Fibroblast of skin of left biceps (primary cell): ENCODE measurements at places on chromosomes 11 and 22.

- DNase-seq: no peak
Observed at GRCh38 chr11:3745161-3745560, 52.2 kb downstream of the NUP98 start.

- no peak for DNase-seq
Observed at GRCh38 chr11:6656936-6657335, 1.3 kb upstream of the DCHS1 start.

DNA sequence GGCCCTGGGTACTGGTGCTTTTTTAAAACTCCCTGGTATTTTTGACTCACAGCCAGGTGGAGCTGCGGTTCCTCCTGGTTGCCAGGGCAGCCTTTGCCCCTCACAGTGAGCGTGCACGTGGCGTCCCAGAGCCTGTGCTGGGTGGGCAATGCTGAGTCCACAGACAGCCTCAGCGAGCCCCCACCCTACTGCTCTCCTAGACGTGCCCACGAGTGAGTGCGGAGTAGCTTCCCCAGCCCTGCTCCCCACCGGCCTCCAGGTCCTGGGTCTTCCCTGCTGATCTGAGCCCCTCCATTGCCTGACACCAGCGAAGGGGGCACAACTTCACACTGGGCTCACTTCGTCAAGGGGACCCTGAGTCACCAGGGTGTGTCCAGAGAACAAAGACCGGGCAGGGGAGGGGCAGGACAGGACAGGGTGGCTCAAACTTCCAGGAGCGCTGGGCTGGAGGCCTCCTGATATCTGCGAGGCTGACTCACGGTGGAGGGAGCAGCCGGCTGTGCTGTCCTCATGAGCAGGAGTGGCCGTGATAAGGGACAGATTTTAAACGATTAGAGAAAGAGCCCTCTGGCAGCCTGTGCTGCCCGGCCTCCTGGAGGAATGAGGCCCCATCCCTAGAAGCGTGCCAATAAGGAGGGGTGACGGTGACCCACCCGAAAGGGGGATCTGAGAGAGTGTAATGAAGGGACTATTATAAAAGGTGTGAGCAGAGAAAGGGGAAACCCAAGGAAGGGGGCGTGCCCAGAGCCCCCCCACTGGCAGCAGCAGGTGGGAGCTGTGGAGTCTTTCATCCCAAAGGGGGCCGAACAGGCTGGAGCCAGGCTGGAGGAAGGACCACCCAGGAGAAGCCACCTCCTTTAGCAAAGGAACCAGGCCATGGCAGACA, 129.3 kb upstream of the FGF3 start:
- DNase-seq: no peak

- no peak for DNase-seq
Observed at GRCh38 chr11:67178421-67178820, 59.4 kb downstream of the KDM2A start.

- DNase-seq: no peak
Observed at GRCh38 chr22:44393066-44393465, 80.3 kb upstream of the SHISAL1 start.

GRCh38 chr11:11038352-11038751, 180.5 kb upstream of the ZBED5 start:
- DNase-seq: no peak

- DNase-seq: no peak
Observed at GRCh38 chr11:119629085-119629484, 99.9 kb downstream of the NECTIN1 start.

DNA sequence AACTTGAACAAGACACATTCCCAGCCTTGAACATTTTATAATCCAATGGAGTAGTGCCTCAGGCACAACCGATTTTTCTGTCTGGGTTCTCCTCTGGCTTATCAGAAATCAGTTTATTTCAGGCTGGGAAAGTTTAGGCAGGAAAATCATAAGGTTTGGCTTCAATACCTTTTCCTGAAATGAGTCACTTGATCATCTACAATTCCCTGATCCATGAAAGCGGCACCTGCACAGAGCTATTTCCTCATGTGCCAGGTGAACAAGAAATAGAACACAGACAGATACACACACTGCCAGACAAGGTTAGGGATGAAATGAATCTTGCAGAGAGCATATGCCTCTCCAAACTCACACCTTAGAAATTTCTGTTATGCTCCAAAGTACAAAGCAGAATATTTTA, 106.7 kb upstream of the OR9G4 start:
- DNase-seq: no peak

DNA sequence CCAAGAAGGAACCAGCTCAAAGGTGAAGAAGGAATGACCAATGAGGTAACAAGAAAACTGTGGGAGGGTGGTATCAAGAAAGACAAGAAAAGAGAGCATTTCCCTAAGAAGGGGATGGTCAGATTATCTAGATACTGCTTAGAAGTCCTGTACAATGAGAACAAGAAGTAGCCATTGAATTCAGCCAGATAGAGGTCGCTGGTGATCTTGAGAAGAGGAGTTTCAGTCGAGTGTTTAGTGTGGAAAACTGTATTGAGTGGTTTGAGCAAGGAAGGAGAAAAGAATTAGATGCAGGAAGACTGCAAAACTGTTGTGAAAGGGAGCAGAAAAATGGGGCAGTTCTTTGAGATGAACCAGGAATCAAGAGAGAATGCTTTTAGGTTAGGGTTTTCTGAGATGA, 74.6 kb upstream of the FAT3 start:
- DNase-seq: no peak

GRCh38 chr11:108672113-108672512, 7.2 kb downstream of the DDX10 start:
- no peak for DNase-seq

DNA sequence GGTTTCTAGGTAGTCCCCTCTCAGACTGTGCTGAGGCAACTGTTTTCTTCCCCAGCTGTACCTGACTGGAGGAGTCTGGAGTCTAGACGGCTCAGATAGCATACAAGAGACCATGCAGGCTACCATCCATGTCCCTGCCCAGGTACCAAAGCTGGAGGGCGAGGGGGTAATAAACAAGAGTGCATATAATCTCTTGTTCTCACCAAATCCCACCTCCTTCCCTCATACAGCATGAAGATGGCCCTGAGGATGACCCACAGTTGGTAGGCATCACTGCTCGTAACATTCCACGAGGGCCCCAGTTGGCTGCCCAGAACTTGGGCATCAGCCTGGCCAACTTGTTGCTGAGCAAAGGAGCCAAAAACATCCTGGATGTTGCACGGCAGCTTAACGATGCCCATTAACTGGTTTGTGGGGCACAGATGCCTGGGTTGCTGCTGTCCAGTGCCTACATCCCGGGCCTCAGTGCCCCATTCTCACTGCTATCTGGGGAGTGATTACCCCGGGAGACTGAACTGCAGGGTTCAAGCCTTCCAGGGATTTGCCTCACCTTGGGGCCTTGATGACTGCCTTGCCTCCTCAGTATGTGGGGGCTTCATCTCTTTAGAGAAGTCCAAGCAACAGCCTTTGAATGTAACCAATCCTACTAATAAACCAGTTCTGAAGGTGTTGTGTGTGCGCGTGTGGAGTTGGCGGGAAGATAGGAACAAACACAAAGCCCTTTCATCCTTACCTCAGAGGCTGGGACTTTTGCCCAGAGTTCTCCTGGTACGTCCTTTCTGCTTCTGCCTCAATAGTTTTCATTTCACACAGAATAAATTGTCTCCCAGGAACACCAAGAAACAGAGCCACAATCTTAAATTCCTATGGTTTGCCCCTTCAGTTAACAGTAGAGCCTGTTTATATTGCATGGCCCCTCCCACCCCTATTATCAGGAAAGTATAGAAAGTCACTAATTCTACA, 8.5 kb downstream of the HMBS start:
- DNase-seq: no peak

GRCh38 chr11:19220903-19221724, 19.3 kb upstream of the CSRP3 start:
- no peak for DNase-seq

DNA sequence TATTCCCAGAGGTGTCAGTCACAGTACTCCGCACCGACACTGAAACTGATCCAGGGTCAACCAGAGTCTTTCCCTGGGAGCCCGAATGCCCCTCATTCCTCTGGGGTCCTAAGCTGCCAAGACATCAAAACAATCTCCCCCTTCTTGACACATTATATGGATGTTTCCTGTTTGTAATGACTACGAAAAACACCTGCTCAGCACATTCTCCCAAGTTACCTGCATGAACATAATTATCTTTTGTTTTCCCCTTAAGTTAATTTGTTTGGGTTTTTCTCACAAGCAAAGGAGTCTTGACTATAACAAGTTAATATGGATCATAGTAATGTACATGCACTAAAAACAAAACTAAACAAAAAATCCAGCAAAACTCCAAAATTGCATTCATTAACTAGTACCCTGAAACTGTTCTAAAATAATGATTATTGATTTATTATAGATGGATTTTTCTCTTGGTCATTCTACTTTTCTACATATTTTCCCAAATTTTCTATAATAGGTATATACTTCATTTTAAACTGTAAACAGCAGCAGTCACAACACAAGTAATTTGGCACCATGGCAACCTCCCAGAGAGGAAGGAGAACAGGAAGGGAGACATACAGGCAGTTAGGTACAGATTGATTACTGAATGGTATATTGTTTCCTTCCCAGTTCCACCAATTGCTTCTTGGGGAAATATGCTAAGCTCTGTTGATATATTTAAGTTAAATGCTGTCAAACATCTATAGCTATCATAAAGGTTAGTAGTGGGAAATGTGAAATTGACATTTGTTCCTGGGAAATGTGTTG, 631.5 kb downstream of the METTL15 start:
- DNase-seq: no peak

DNA sequence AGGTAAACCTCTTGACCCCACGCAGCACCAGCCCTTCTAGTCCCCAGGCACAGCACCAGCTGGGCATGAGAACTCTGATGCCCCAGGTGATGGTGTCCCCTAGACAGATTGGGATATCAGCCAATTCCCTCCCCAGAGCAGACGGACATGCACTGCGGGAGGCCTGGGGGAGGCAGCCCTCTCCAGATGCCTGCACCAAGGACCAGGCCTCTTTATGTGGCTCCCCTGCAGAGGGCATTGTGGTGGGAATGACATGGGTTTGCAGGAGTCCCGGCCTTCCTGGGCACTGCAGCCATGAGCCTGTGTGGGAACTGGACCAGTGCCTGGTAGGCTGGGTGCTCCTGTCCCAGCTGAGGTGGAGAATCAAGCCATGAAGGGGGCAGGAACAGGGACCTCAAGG, 25.9 kb downstream of the PPM1F start:
- DNase-seq: no peak

GRCh38 chr22:27125539-27125938, 468.2 kb downstream of the MIAT start:
- DNase-seq: no peak

- DNase-seq: no peak
Observed at GRCh38 chr11:133930767-133931448, 25.9 kb downstream of the IGSF9B start.

DNA sequence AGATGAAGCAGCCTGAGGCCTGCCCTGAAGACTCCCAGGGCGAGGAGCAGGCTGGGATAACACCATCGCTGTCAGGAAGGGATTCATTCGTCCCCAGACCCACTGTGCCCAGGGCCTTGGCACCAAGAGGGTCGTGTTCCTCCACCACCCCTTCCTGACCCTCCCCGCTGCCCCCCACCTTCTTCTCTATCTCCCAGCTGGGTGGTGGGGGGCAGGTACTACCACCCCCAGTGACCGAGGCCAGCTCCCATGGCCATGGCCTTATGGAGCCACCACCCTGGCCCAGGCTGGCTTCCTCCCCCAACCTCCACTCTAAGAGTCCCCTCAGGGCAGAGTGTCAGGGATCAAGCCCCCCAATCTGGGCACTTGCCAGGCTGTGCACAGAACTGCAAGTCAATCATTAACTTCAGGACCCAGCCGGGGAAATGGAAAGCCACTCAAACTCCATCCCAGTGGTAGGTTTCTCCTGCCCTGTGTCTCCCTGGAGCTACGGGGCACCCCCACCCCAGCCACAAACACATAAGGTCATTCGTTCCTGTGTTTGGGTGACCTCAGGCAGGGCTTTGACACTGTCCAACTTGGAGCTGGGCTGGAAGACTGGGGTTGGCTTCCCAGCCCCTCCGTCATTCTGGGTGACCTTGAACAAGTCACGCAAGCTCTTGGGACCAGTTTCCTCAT, 33.3 kb upstream of the WNT11 start:
- DNase-seq: no peak

DNA sequence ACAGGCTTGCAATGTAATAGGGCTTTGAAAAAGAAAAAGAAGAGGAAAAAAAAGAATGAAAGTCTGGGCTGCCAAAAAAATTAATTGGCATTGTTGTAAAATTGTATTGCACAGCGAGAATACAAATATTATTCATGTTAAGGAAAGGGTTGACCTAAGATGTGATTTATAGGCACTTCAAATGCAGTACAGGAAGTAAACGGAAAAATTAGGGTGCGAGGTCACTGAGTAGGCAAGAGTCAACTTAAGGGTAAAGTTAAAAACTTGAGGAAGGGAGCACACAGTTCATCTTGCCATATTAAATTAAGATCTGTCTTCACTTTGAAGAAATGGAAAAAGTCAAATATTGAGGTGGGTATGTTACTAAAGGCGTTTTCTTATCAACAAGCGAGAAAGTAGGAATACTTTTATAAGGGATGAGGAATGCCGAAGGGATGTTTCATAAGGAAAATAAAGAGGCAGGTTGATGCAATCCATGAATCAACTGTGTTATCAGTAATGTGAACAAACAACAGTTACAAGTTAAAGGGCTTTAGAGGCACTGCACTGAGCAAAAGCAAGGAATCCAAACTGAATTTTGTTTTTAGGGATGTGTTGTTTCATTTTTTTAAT, 123.0 kb downstream of the WT1 start:
- no peak for DNase-seq

- no peak for DNase-seq
Observed at GRCh38 chr11:37857726-37858125, 1259.7 kb upstream of the RAG2 start.

- no peak for DNase-seq
Observed at GRCh38 chr22:29041408-29041807, 20.2 kb downstream of the C22orf31 start.

DNA sequence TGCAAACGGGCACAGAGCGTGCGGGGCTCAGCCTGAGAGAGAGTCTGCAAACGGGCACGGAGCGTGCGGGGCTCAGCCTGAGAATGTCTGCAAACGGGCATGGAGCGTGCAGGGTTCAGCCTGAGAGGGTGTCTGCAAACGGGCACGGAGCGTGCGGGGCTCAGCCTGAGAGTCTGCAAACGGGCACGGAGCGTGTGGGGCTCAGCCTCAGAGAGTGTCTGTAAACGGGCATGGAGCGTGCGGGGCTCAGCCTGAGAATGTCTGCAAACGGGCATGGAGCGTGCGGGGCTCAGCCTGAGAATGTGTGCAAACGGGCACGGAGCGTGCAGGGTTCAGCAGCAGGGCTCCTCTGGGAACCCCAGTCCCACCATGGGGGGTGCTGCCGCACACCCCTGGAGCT, 13.5 kb downstream of the PHRF1 start:
- no peak for DNase-seq
